ENCODE measurements at places on chromosomes 3 and 15.

- DNase-seq: no peak
These were observed 15.5 kb downstream of the ZNF774 start for GRCh38 chr15:90367576-90367975.

DNA sequence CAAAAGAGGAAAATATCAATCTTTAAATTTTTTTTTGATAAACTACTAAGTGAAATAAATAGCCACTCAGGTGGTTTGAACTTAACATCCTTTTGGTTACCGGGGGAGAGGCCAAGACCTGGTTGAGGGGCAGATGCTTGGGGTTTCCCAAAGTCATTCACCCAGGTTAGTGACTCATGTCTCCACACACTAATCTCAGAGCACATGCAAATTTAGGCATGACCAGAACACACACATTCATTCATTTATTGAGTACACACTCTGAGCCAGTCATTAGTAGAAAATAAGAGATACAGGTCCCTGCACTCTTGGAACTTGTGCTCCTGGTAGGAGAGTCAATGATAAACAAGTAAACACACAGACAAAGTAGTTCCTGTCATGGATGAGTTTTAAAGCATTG lies 7.3 kb downstream of the ILDR1 start:
- DNase-seq: no peak

DNA sequence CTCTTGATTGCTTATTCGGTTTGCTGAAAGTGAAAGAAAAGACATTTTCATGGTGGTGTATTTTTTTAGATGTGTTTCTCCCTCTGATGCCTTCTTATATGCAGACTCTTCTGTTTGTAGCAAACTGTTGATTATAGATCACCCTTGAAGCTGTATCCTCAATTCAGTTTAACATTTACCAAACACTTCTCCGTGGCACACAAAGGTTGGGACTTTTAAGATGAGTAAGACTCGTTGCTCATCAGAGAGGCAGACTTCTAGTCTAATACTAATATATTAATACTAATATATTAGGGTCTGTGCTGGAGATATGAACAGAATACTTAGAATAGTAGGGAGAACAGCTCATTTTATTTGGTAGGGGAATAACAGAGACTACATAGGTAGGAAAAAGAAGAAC lies 32.8 kb downstream of the RASA2 start:
- DNase-seq: no peak

GRCh38 chr3:157650699-157651098 lies 147.5 kb upstream of the VEPH1 start:
- DNase-seq: no peak
